Stimulated activated CD8-positive, alpha-beta memory T cell treated with anti-CD3 and anti-CD28 coated beads, Interleukin-4, amount 100 ng/mL, for 48 hours (primary cell): ENCODE measurements at places on chromosomes 5 and 9.

GRCh38 chr5:37842048-37842447 is 2.2 kb upstream of the GDNF start:
- DNase-seq: no peak

- DNase-seq: no peak
These were observed 13.9 kb downstream of the SLC31A2 start for GRCh38 chr9:113164536-113165300.

GRCh38 chr9:33375238-33375840 is 27.0 kb downstream of the AQP7 start:
- no peak for DNase-seq

- DNase-seq: no peak
These were observed 68.4 kb upstream of the GARNL3 start for GRCh38 chr9:127195976-127196825.

DNA sequence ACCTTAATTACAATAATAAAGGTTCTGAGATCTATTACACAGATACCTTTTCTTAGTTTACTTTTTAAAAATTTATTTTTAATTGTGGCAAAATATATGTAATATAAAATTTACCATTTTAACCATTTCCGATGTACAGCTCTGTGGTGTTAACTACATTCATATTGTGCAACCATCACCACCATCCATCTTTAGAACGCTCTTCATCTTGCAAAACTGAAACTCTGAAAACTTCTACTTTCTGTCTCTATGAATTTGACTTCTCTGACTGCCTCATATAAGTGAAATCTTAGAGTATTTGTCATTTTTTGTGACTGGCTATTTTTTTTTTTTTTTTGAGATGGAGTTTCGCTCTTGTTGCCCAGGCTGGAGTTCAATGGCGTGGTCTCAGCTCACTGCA is 26.8 kb downstream of the WWC1 start:
- DNase-seq: no peak

DNA sequence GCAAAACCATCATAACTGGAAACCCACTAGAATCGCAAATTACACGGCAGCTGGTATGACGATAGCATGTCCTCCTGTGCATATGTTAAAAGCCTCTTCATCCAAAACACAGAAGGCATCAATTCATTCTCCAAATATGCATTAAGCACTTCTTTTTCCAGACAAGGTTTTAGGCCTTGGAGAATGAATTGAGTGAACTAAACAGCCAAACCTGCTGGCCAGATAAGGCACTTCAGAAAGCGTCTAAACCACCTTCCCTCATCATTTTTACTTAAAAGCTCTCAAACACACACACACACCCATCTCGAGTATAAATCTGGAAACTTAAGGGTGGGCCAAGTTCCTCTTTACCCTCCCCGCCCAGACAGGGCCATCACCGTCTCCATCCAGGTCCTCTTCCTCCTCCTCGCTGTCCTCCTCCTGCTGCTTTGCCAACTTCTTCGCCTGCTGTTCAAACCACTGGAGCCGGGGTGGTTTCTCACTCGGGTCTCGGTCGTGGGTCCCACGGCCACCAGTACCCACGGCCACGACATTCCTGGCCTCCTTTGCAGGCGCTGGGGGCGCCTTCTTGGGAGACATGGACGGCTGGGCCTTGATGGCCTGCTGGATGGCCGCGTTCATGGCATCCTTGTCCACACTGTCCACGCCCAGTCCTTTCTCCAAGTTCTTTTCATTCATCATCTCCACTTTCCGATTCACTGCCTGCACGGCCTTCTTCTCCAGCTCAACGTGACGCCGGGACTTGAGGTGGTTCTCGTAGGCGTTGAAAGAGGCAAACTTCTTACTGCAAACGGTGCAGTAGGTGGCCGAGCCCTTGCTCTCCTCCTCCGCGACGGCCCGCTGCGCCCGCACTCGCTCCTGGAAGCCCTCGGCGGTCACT is 696 bp downstream of the ZNF622 start:
- no peak for DNase-seq

- peak; percentile 41 for DNase-seq
These were observed 40.7 kb downstream of the FBXW11 start for GRCh38 chr5:171965745-171966144.

DNA sequence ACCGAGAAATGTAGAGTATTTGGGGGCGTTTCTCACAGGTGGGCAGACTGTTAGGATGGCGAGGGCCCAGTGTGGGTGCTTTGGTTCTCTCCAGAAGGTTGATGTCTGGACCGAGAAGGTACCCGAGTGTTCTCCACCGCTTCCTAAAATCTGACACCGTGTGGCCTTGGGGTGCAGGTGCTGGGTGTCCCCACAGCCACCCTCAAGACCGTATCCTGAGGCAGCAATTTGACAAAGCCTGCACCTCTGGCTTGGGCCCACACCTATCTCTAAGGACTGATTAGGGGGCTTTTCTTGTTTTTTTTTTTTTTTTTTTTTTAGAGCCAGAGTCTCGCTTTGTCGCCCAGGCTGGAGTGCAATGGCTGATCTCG is 1.3 kb downstream of the PPP1R26 start:
- no peak for DNase-seq

- no peak for DNase-seq
These were observed 241.7 kb downstream of the DOCK8 start for GRCh38 chr9:456365-456764.

GRCh38 chr5:98968056-98968564 is 39.3 kb upstream of the CHD1 start:
- no peak for DNase-seq

GRCh38 chr5:118844351-118844750 is 144.0 kb downstream of the DTWD2 start:
- DNase-seq: no peak

GRCh38 chr9:130226112-130226511 is 39.4 kb upstream of the HMCN2 start:
- DNase-seq: no peak

GRCh38 chr5:58149746-58150145 is 310.1 kb downstream of the PLK2 start:
- no peak for DNase-seq

DNA sequence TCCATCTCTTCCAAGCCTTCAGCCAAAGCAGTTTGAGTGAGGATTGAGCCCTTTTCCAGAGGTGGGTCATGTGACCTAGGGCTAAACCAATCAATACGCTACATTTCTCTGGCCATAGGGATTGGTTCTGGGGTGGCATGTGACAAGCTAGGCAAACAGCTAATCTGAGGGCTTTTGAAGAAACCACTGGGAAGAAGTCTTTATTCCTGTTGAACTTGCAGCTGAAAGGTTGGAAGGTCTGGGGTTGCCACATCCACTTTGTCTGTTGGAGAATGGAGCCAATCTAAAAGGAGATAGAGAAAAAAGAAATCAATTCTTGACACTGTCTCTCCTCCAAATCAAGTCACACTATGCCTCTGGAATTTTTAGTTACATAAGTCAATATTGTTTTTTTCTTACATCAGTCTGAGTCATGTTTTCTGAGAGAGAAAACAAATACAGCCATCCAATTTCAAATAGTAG is 637.8 kb upstream of the WWC1 start:
- DNase-seq: no peak

DNA sequence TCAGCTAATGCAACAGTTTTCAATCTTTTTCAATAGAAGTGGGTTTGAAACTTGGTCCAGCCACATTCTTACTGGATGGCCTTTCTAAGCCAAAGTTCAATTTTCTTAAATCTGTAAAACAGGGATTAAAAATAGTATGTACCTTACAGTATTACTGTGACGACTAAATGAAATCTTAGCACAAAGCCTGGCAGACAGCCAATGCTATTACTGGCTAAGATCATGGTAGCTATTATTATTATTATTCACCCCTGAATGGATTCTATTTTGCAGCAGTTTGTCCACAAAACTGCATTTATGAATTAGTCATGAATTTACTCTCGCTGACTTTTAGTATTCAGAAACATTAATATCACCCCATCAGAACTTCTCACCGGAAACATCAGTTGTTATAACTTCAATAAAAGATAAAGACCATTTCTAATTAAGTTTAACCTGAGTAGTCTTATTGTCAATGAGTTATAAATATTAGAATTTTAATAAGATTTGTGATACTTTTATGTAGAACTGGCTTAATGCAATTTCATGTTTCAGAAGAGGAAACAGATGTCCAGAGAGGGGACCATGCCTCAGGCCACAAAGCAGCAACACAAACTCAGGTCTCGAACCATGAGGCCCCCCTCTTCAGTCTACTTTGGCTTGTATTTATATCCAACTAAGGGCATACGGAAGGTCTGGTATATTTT is 468.2 kb downstream of the ARHGEF28 start:
- DNase-seq: no peak

DNA sequence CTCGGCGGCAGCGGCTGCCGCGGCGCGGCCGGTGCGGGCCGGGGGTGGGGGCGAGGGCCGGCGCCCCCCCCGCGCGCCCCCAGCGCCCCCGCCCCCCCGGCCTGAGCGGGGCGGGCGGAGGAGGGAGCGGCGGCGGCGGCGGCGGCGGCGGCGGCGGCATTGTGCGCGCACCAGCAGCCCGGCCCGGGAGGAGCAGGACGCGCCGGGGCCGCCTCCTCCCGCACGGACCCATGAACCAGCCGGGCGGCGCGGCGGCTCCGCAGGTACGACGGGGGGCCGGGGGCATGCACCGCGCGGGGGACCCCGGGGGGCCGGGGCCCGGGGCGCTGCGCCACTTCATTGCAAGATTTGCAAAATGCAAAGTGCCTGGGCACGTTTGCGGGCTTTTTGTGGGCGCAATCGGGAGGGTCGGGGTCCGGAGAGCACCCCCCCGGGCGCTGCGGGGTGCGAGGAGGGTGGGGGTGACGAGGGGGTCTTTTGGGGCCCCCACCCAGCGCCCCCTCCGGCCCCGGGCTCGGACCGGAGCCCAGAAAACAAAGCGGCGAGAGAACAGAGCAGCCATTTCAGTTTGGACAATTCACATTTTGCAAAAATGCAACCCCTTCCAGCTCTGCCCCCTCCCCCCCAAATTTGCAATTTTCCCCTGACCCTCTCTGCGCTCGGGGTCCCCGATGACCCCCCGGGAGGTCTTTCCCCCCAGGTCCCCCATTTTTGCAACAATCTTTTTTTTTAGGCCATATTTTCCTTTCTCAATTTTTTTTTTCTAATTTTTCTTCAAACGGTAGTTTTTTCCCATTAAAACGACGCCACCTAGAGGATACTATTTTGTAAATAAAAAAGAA is at the start of gene ZNF618:
TSS of gene ZNF618 (plus strand) at position 159 of the 842 bp plus-strand sequence. CDS start at position 231, 72 bp downstream.
- peak; percentile 36 for DNase-seq

GRCh38 chr9:116061546-116062205 is 91.9 kb upstream of the PAPPA start:
- no peak for DNase-seq

- DNase-seq: no peak
These were observed 270.7 kb upstream of the MSX2 start for GRCh38 chr5:174453690-174454089.

DNA sequence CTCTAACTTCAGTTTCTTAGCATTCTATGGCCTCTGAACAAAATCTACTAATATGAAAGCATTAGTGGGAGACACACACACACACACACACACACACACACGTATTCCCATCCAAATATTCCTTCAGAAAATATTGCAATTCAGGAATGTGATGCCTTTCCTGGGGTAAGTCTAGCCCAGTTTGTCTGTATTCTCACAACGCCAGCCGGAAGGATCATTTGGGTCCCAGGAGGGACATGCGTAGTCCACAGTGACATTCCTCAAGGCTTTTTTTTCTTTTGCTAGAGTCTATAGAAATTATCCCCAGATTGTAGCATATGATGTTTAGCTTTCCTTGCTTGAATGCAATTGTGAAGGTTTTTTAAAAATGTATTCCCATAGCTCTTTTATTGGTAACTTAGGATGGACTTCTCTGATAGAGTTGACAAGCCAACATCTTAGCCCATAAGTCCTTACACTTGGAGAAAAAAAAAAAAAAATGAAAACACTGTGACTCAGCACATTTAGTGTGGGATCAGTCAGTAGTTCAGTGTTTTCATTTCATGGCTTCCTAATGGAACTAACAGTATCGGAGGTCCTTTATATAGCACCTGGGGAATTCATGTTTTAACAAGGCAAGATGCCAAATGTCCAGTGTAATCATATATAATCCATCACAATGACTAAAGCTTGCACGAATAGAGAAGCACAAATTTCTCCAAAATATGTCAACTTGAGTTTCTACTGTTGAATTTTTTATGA is 316.5 kb downstream of the DIRAS2 start:
- DNase-seq: no peak

DNA sequence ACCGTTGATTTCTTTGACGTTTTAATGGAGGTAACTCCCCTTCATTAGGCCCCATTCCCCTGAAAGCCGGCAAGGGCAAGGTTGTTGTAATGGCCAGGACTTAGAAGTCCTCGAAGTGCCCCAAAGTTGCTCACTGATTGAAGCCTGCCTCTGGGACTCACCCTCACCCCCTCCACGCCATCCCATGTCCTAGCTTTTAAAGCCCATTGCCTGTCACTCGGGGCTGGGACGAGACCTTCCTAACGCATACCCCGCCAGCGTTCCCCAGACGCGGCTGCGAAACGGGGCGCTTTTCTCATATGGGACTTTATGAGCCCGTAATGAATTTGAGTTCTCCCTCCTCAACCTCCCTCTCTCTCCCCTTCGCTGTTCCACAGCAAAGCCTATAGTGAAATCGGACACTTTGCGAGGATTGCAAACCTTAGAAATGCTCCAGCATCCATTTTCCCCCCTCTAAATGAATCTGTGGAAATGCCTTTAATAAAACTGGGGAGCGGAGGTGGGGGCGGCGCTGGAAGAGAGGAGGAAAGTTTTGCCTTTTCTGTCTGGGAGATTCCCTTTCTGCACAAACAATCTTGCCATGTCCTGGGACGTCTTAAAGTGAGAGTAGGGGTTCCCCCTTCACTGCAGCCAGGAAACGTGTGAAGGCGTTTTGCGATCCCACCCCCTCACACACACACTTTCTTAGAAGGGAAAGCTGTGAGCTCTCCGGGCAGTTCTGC is 1.5 kb downstream of the PAPPA start:
- DNase-seq: no peak

DNA sequence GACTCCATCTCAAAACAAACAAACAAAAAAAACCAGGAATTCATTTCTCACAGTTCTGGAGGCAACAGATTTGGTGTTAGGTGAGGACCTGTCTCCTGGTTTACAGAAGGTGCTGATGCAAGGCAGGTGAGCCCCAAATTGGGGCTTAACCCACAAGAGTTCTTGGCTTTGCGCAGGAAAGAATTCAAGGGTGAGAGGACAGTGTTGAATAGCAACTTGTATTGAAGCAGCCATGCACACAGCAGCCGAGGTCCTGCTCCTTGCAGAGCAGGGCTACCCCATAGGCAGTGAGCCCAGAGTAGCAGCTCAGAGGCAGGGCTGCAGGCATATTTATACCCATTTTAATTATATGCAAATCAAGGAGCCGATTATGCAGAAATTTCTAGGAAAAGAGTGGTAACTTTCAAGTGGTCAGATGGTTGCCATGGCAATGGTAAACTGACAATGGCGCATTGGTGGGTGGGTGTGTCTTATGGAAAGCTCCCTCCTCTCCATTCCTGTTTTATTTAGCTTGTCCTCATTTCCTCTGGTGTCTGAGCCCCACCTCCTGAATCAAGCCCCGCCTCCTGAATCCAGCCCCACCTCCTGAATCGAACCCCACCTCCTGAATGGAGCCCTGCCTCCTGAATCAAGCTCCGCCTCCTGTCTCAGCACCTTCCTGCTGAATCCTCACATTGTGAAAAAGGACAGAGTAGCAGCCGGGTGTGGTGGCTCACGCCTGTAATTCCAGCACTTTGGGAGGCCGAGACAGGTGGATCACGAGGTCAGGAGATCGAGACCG is 34.5 kb upstream of the COL5A1 start:
- peak; percentile 28 for DNase-seq
